HT1080 (cell line): ENCODE measurements at places on chromosomes 12 and 14. TPM values are rescaled to one million over a fixed set of nuclear protein-coding genes. Genes with fewer than 3 reads are reported as not detected.
A peak's percentile ranks its signal among the peaks of the same experiment; 100 is the strongest.

GRCh38 chr14:59363531-59364226 is 101.5 kb downstream of the GPR135 start:
- DNase-seq, result peak; percentile 83

- peak; percentile 10 for DNase-seq
Measured at GRCh38 chr12:104457746-104458693, 1.3 kb downstream of the CHST11 start.

DNA sequence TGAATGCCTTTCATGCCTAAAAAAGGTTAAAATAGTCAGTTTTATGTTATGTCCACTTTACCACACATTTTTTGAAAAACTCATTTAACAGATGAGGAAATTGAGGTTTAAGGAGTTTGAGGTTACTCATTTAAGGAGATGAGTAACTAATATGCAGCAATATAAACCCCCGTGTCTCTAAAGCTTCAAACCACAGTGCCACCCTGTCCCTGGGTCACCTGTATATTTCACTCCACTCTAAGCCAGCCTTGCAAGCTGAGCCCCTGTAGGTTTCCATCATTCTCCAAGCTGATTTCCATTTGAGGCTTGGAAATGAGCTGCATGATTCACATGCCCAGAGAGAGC is 64.4 kb downstream of the NUAK1 start:
- DNase-seq, result peak; percentile 69

The NPFF gene
- total RNA-seq, result not detected in 2 replicates

GRCh38 chr14:81324011-81324410 is 76.1 kb downstream of the STON2 start:
- DNase-seq, result peak; percentile 89

DNA sequence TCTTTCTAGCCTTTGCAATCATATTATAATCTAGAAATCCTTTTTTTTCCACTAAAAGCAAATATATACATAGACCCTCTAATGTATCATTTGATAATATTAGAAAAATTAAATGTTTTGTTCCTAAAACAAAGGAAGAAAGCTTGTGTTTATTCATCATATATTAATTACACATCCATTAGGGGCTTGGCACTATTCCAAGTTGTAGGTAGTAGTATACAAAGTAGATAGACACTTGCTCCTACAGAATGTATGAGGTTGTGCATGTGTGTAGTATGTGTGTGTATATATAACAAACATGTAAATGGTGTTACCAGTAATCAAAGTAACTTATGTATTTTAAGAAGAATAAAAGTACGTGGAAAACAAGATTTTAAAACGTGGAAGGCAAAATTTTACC is 15.0 kb upstream of the KCNMB4 start:
- no peak for DNase-seq

DNA sequence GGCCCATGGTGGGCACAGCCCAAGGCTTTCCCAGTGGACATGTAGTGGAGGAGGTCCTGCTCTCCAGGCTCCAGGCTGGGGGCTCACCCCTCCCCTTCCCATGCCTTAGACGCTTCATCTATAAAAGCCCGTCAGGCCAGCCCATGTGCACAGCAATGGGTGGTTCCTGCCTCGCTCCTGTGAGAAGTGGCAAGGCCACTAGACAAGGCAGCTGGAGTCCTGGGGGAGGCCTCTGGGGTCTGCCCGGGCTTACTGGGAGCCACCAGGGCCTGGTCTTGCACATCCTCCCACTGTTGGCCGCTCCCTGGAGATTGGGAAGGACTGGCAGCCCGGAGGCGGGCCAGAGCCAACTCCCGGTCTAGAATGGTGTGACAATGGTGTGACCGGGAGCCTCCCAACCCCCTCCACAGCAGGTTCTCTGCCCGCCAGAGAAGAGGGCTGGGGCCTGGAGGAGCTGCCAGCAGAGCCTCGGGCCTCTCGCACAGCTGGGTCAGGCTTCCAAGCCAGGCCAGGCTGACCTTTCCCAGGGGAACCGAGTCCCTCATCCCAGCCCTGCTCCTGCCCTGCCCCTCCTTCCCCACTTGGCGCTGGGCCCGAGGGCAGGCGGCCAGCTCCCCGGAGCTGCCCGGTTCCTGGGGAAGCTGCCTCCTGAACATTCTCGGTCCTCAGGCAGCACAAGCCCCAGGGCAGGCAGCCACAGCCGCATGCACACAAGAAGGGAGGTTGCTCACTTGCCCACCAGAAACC is 97.9 kb downstream of the RFLNA start:
- DNase-seq, result no peak

DNA sequence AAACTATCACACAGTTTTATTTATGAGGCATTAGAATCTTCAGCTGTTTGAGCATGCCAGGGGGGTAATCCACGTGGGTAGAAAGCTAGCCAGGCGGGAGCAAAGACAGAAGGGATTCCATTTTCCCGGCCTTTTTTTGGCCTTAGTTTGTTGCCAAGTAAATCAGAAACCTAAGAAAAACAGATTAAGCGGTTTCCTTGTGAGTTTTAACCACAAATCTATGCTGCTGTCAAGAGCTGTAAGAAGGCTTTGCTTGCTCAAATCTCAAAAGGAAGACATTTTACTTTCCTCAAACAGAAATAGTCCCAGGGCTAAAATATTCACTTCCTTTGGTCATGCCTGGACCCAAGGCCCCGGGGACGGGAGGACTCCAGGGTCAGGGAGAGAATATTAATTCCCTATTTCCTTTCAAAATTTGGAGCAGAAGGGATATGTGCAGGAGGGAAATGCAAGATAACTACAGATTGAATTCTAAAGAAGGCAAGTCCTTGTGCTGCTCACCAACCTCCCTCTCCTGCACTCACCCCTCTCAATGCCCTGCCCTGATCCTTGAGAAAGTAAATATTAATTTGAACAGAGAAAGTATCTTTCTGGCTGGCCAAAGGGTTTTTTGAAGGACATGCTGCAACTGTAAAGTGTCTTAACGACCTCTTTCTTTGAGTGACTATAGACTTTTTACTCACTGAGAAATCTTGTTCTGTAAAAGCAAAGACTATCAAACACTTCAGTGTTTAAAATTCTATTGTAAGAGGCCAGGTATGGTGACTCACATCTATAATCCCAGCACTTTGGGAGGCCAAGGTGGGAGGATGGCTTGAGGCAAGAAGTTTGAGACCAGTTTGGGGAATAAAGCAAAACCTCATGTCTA is 75.7 kb downstream of the HSD17B6 start:
- no peak for DNase-seq

The TUNAR gene
- total RNA-seq, result 0.43 TPM in 1 of 2 replicates, not detected in the other
